ENCODE measurements at places on chromosomes 2 and 18.

DNA sequence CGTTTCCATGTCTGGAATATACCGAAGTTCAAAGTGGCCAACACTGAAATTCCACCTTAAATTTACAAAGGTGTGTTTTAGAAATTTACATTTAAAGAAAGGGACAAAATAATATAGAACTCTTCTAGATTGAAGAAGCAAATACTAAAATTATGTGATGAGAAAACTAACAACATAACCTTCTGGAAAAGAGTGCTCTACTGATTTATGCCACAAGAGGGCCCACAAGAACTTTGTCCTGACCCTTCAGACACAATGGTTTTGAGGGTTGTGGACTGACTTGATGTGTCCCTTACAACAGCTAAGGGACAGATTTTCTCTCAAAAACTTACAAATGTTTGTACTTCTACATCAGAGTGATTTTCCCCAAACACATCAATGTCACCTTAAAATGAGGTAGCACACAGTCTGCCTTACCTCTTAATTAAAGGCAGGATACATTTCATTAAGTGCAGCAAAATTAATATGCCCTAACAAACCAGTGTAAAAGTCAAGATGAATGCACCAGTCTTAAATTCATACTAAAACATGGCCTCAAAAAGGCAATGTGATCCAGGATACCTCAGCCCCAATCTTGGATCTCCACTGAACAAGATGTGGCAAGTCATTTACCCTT, 36.2 kb downstream of the EIF2AK3 start:
- DNase-seq, result peak; percentile 83

- DNase-seq, result peak; percentile 60
These were observed 673 bp upstream of the SMCHD1 start for GRCh38 chr18:2654928-2655177.

GRCh38 chr2:208671284-208671683, 264.7 kb downstream of the PTH2R start:
- DNase-seq, result no peak

- DNase-seq, result no peak
These were observed 304.3 kb downstream of the CDCA7 start for GRCh38 chr2:173658946-173659371.

GRCh38 chr2:109143214-109144187, 14.5 kb downstream of the SH3RF3 start:
- no peak for DNase-seq

Data from hematopoietic multipotent progenitor cell treated with erythropoietin and hydrocortisone succinate and interleukin-3 and kit ligand, for 6 days (in vitro differentiated cells).